ENCODE measurements at places on chromosomes 7 and 10. TPM values are rescaled to one million over a fixed set of nuclear protein-coding genes. Genes with fewer than 3 reads are reported as not detected.

The PNLIPRP1 gene
- total RNA-seq, result not detected

The COL28A1 gene
- total RNA-seq, result not detected

The LRRC18 gene
- not detected for total RNA-seq

The TRAPPC14 gene
- 31.2 TPM for total RNA-seq

The BMPR1A gene
- 11.2 TPM for total RNA-seq

The LIPK gene
- total RNA-seq, result not detected

The TAS2R41 gene
- not detected for total RNA-seq

The FFAR4 gene
- total RNA-seq, result not detected

The ADCYAP1R1 gene
- total RNA-seq, result not detected

The TMEM60 gene
- total RNA-seq, result 11.5 TPM

The DKK1 gene
- not detected for total RNA-seq

The OR2A5 gene
- total RNA-seq, result not detected

The C10orf105 gene
- 0.11 TPM for total RNA-seq

The FHIP2A gene
- 26.9 TPM for total RNA-seq
